ENCODE measurements at places on chromosomes 4 and X. TPM values are rescaled to one million over a fixed set of nuclear protein-coding genes. Genes with fewer than 3 reads are reported as not detected.
A peak's percentile ranks its signal among the peaks of the same experiment; 100 is the strongest.

DNA sequence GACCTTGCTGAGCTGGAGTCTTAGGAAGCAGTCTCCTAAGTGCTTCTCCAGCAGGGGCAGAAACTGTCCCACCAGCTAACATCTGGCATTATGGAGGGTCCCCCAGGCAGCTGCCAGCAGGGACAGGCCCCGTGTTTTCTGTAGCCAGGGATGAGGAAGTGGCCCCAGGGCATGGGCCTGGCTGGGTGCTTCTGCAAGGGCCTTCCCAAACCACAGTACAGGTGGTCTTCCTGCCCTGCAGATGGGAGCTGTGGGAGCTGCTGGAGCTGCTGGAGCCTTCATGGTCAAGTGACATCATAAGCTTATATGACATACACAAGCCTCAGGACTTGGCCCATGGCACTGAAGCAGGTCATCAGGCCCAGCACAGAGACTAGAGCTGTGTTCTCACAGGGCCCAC is 5.0 kb upstream of the MSANTD1 start:
- peaks cover 5% of the 10 kb centered on the region for H3K36me3 ChIP-seq
- H3K27me3 ChIP-seq, result no peaks in the 10 kb centered on the region
- H3K4me3 ChIP-seq, result no peak overlapping the region
- no peak overlapping the region for H3K27ac ChIP-seq
- no peak for DNase-seq
- H3K4me1 ChIP-seq, result peaks cover 2% of the 10 kb centered on the region

DNA sequence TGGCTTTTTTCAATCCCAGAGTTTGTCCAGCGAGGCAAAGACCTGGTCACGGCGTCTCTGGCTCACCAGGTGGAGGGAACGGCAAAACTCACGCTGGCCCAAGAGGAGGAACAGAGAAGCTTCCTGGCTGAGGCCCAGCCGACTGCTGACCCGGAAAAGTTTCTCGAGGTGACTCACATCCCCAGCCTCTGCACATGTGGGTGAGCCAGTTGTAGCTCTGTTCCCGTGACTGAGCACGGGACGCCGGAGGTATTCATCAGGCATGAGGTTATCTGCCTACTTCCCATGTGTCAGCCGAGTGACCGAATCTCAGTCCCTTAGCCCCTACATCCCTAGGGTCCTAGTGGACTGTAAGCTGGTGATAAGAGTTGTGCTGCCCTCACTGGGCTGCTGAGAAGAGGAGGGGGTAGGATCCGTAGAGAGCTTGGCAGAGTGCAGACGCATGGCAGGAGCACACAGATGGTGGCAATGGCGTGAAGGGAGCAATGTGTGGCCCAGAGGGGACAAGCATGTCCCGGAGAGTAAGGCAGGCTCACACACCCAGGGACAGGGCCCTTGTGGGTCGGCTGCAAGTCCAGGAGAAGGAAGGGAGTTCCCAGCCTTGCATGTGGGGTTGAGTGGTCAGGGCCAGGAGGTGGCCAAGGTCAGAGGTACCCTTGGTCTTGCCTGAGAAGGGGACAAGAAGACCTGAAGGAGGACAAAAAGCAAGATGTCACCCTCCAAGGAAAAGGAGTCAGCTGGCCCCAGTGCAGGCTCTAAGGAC is 42.9 kb downstream of the EVC start:
- no peak overlapping the region for H3K4me3 ChIP-seq
- peaks cover 16% of the 10 kb centered on the region for H3K4me1 ChIP-seq
- peaks cover 29% of the 10 kb centered on the region for H3K36me3 ChIP-seq
- no peaks in the 10 kb centered on the region for H3K27me3 ChIP-seq
- DNase-seq, result peak; percentile 87

The TRIM60 gene
- not detected for total RNA-seq

GRCh38 chr4:23455456-23456158 is 434.2 kb downstream of the PPARGC1A start:
- peak; percentile 40 for DNase-seq
- H3K27ac ChIP-seq, result no peak overlapping the region
- H3K36me3 ChIP-seq, result no peaks in the 10 kb centered on the region
- H3K27me3 ChIP-seq, result no peaks in the 10 kb centered on the region
- no peaks in the 10 kb centered on the region for H3K4me1 ChIP-seq
- H3K4me3 ChIP-seq, result no peak overlapping the region

- no peaks in the 10 kb centered on the region for H3K27me3 ChIP-seq
- H3K4me3 ChIP-seq, result no peak overlapping the region
- H3K4me1 ChIP-seq, result no peaks in the 10 kb centered on the region
- H3K27ac ChIP-seq, result no peak overlapping the region
- DNase-seq, result no peak
- H3K36me3 ChIP-seq, result no peaks in the 10 kb centered on the region
These were observed 10.0 kb upstream of the HS3ST1 start for GRCh38 chr4:11438647-11439046.

DNA sequence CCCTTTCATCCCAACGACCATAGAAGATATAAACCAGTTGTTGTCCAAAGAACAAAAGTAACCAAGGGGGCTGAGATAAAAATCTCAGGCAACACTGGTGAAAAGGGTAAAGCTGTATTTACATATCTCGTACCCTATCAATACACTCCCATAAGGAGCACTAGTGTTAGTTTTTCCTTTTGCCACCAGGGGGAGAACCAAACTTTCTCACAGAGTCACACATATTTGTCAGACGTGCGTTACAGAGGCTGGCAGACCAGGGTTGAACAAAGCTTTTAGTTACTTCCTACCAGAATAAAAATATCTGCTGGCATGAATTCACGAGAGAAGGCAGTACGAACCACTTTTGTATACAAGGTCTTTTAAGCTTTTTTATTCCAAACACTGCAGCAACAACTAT is 88.3 kb downstream of the AMELX start:
- H3K36me3 ChIP-seq, result no peaks in the 10 kb centered on the region
- no peak overlapping the region for H3K4me3 ChIP-seq
- H3K27ac ChIP-seq, result no peak overlapping the region
- DNase-seq, result peak; percentile 75

The TBC1D9 gene
- 25.4 TPM for total RNA-seq

DNA sequence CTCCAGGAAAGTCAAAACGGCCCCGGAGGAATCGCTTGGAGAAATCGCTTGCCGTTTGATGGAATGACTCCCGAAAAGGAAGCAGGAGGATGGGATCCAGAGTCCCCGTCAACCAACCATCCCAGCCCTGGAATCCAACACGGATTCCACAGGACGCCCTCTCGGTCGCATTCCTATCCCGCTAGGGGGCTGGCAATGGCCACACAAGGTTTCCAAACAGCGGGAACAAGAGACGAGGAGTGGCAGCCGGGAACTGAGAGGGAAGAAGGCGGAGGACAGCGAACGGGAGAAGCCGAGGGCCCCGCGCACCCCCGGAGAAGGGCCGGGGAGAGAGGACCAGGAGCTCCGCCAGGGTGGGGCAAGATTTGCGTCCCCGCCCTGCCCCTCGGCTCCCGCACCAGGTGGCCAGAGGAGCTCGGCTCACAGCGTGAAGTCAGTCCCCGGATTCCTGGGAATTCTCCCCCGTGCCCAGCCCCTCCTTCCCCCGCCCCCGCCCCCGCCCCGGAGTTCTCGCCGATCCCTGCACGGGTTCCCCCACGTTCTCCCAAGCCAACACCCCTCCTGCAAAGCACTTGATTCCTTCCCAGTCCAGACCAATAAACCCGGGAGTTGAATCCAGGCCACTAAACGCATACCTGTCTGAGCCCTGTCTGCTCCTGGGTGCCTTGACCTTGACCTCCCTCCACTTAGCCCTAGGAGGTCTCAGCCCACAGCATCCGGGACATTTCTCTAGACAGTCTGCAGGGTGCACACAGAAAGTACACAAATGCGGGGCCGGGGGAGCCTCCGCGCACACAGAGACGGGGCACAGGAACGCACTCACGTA is 1.4 kb downstream of the PDZD4 start:
- H3K27ac ChIP-seq, result no peak overlapping the region
- H3K4me1 ChIP-seq, result no peaks in the 10 kb centered on the region
- no peaks in the 10 kb centered on the region for H3K36me3 ChIP-seq
- peaks cover 37% of the 10 kb centered on the region for H3K27me3 ChIP-seq

The CORIN gene
- total RNA-seq, result under 0.01 TPM

DNA sequence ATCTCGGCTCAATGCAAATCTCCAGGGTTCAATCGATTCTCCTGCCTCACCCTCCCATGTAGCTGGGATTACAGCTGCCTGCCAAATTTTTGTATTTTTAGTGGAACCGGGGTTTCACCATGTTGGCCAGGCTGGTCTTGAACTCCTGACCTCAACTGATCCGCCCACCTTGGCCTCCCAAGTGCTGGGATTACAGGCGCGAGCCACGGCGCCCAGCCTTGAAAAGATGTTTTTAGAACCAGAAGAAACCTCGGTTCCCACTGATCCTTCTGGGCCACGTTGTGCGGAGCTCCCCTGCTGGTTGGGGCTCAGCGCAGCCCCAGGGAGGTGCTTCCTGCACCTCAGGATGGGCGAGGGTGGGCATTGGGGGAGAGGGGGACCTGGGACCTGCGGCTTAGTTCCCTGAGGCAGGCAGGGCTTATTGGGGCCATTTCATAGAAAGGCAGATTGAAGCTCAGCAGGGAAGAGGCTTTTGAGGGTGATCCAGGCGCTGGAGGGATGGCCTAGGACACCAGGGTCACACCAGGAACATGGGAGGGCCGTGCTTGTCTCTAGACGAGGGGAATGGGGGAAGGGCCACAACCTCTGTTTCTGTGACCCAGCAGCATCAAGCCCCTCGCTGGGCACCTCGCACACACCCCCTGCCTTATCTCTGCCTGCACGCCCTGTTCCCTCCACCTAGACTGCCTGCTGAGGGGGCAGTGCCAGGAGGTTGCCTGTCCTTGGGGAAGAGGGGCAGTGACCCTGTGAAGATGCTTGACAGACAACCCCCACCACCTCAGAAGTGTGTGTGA is 6.3 kb upstream of the ADD1 start:
- H3K4me1 ChIP-seq, result peaks cover 5% of the 10 kb centered on the region
- no peaks in the 10 kb centered on the region for H3K27me3 ChIP-seq
- H3K4me3 ChIP-seq, result peak overlapping the region; percentile 37
- H3K36me3 ChIP-seq, result peaks cover 14% of the 10 kb centered on the region
- H3K27ac ChIP-seq, result peak overlapping the region; percentile 43

DNA sequence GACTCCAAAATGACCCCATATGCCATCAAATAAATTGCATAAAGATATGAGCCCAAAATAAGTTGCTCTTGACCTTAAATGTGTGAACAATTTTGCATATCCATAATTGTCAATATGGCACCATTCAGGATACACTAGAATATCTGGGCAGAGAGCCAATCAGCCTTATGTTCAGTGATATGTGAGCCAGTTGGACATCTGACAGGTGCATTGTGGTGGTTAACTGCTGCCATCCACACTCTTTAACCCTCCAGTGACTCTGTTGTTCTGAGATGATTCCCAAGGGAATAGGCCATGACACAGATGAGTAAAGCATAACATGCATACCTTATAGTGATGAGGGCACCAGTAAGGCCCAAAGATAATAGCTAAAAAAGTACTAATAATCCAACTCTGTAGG is 500.1 kb downstream of the PCDH18 start:
- no peaks in the 10 kb centered on the region for H3K36me3 ChIP-seq
- H3K4me1 ChIP-seq, result no peaks in the 10 kb centered on the region
- peak; percentile 7 for DNase-seq
- no peaks in the 10 kb centered on the region for H3K27me3 ChIP-seq
- H3K27ac ChIP-seq, result no peak overlapping the region
- no peak overlapping the region for H3K4me3 ChIP-seq

GRCh38 chr4:3082925-3083515 is 8.5 kb downstream of the HTT start:
- no peak overlapping the region for H3K4me3 ChIP-seq
- no peak overlapping the region for H3K27ac ChIP-seq
- DNase-seq, result no peak
- no peaks in the 10 kb centered on the region for H3K36me3 ChIP-seq
- no peaks in the 10 kb centered on the region for H3K4me1 ChIP-seq

The L1CAM gene
- 0.99 TPM for total RNA-seq

GRCh38 chrX:151536571-151536970 is 26.9 kb upstream of the PASD1 start:
- DNase-seq, result no peak
- no peaks in the 10 kb centered on the region for H3K4me1 ChIP-seq
- H3K36me3 ChIP-seq, result no peaks in the 10 kb centered on the region
- no peak overlapping the region for H3K4me3 ChIP-seq
- no peaks in the 10 kb centered on the region for H3K27me3 ChIP-seq
- no peak overlapping the region for H3K27ac ChIP-seq

The NWD2 gene
- not detected for total RNA-seq

GRCh38 chr4:72374159-72374558 is 194.9 kb downstream of the ADAMTS3 start:
- no peak overlapping the region for H3K4me3 ChIP-seq
- DNase-seq, result no peak
- no peaks in the 10 kb centered on the region for H3K27me3 ChIP-seq

DNA sequence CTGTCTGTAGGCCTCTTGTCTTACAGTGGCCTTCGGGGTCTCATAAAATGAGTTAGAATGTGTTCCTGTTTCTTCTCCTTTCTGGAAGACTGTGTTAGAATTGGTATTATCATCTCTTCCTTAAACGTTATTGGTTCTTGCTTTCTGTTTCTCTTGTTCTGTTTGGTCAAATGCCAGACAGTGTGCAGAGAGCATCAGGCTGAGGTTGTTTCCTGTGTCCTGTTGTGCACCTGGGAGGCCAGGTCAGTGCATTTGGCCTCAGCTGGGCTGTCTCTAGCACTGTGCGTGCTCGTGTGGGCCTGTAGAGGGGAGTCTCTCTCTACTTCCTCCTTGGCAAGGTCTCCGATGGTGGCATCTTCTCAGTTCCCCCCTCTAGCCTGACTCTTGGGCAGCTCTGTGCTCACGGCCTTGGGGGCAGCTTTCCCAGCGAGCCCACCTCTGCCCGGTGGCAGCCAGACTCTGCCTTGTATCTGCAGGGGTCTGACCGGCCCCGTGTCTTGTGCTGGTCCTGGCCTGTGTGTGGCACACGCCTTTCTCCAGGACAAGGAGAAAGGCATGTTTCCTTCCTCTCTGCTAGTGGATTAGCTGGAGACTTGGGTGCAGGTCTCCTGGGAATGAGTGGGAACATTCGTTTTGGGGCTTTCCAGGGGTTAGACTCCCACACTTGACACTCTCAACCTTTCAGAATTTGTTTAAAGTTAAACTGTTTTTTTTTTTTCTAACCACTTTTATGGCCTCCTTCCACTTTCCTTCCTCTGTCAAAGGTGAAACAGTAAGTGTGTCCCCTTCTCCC is 62.3 kb downstream of the FAM193A start:
- H3K27me3 ChIP-seq, result no peaks in the 10 kb centered on the region
- peak overlapping the region; percentile 16 for H3K27ac ChIP-seq
- H3K4me3 ChIP-seq, result no peak overlapping the region
- DNase-seq, result no peak

GRCh38 chrX:139933904-139934303 is 1.1 kb upstream of the ATP11C start:
- peak overlapping the region; percentile 89 for H3K27ac ChIP-seq
- no peaks in the 10 kb centered on the region for H3K4me1 ChIP-seq
- no peak for DNase-seq
- H3K27me3 ChIP-seq, result no peaks in the 10 kb centered on the region
- peak overlapping the region; percentile 53 for H3K4me3 ChIP-seq

DNA sequence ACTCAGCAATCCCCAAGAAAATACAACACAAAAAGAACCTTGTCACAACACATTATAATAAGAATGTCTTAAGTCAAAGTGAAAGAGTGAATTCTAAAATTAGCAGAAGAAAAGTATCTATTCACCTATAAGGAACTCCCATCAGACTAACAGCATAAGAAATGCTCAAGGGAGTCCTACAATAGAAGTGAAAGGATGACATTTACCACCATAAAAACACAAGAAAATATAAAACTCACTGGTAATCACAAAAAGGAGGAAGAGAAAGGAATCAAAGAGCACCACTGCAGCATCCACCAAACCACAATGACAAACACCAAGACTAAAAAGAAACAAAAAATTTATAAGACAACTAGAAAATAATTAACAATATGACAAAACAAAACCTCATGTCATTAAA is 257.0 kb upstream of the AGTR2 start:
- no peak for DNase-seq
- no peaks in the 10 kb centered on the region for H3K4me1 ChIP-seq
- no peaks in the 10 kb centered on the region for H3K36me3 ChIP-seq
- no peak overlapping the region for H3K27ac ChIP-seq
- H3K27me3 ChIP-seq, result no peaks in the 10 kb centered on the region
